SK-N-SH treated with all-trans-retinoic acid at 6 μM for 48 hours (cell line): ENCODE measurements at places on chromosomes 11 and 22.

GRCh38 chr22:49632199-49633009 is 195.3 kb downstream of the BRD1 start:
- ATAC-seq = peak; percentile 83

- ATAC-seq = no peak
These were observed 57.0 kb downstream of the PRMT3 start for GRCh38 chr11:20444535-20444934.

DNA sequence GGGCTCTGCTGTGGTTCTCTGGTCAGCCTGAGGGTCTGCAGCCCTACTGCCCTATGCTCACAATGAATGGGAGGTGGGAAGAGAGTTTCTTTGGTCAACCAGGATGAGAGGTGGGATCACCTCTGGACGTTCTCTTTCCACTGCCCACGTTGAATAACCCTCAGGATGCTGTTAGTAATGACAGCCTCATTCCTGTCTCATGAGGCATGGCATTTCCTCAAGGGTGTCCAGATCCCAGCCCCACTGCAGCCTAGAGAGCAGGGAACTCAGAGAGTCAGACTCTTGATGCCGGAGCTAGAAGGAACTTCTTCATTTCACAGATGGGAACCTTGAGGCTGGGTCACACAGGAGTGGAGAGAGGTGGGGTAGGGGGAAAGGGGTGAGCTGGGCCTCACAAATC is 196.0 kb downstream of the CEP164 start:
- peak; percentile 50 for ATAC-seq

GRCh38 chr22:28600546-28601143 is 79.0 kb downstream of the TTC28 start:
- ATAC-seq = peak; percentile 64; the same call in 2 of the 3 replicates

GRCh38 chr11:12552692-12553091 is 121.5 kb upstream of the TEAD1 start:
- ATAC-seq = peak; percentile 69

- no peak for ATAC-seq
These were observed 4.4 kb downstream of the OR5M8 start for GRCh38 chr11:56486801-56487200.
